ENCODE measurements at places on chromosomes 6 and 20.
A peak's percentile ranks its signal among the peaks of the same experiment; 100 is the strongest.

DNA sequence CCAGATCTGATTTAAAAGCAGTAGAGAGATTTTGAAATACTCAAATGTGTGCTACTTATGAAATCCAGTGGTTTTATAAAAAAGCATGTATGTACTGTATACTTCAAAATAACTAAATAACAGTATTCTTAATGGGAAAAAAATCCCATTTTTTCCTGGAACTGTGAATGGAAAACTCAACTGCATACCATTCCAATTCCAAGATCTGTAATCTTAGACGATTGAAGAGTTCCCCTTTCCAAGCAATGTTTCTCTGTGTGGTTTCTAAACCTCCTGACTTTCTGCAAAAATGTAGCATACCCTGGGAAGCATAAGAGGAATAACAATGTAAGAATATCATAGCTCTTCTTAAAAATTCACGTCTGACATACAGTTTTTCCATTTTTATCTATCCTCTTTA is 40.3 kb upstream of the HIVEP2 start:
- no peak for DNase-seq

- no peak for DNase-seq
These were observed 22.8 kb downstream of the ISM1 start for GRCh38 chr20:13243826-13244376.

DNA sequence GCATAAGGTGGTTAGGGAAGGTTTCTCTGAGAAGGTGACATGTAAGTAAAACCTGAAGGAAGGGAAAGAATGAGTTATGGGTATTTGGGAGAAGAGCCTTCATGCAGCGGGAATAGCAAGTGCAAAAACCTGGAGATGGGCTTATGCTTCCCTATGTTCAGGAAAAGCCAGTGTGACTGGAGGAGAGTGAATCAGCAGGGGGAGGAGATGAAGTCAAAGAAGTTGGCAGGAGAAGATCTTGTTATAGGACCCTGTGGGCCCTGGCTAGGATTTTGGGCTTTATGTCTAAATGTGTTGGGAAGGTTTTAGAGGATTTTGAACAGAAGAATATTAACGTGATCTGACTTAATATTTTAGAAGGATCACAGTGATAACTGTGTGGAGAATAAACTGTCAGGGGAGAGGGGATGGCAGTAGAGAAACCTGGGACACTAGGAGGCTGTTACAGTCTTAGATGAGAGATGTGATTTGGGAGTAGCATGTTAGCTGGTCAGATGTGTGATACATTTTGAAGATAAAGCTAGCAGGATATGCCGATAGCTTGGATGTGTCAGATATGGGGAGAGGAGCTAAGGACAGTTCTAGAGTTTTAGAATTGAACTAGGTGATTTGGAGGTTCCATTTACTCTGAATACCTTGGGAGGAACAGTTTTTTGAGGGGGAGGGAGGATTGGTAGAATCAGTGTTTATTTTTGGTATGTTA is 41.0 kb downstream of the PHF3 start:
- no peak for DNase-seq

DNA sequence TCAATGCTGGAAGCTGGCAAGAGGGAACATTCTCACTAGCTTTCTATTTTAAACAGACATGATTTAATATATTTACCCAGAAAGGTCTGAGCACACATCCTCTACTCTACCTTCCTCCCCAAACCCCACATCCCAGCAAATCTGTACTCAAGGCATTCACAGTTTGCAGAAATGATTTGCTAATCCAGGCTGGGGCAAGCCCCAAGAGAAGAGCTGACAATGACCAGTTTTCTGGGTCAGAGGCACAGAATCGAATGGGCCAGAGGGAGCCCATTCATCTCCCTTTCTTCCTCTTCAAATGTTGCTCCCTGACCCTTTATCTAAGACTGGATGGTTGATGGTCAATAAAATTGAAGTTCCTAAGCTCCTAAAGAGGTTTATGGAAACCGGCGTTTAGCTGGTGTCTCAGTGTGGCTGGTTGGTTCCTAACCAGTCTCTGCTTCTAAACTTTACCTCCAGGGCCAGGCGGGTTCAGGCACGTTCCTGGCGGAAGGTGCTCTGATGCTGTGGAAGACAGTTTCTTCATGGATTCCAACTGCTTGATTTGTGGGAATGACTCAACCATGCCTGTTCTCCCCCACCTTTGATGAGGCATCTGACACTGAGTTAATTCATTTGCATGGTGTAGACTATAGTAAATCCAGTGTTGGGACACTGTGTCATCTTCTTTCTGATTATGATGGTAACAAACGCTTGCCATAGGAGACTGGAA is 96.4 kb upstream of the IYD start:
- no peak for DNase-seq

DNA sequence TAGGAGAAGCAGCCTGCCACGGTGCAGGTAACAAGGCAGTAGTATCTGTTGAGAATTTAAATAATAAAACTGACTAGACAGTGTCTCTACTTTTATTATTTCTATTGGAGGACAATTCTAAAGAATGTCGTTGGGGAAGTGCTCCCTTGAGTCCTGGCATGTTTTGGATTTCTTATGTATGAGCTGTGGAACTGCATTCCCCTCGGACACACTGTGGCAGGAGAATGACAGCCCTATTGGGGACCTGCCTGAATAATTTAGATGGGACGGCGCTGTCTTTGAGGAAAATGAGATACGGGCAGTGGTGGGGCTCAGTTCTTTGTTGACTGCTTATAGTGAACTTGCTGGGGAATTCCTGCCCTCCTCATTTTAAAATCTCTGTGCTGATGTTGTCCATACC is 2.4 kb upstream of the SCP2D1 start:
- DNase-seq, result no peak

DNA sequence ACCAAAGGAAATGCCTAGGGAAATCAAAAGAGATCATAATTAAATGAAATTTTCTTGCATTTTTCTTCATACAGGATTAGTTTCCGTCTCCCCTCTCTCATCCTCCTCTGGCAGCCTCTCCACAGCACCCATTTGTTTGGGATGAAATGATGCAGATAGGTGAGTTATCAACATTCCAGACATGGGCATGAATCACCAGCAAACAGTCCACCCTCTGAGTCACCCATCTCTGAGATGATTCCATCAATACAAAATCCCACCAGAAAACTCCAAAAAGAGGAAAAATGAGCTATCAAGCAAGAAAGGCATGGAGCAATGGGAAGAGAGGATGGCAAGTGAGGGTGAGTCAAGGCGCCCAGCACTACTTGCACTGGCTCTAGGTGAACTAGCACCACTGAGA is 11.4 kb downstream of the MC3R start:
- no peak for DNase-seq

DNA sequence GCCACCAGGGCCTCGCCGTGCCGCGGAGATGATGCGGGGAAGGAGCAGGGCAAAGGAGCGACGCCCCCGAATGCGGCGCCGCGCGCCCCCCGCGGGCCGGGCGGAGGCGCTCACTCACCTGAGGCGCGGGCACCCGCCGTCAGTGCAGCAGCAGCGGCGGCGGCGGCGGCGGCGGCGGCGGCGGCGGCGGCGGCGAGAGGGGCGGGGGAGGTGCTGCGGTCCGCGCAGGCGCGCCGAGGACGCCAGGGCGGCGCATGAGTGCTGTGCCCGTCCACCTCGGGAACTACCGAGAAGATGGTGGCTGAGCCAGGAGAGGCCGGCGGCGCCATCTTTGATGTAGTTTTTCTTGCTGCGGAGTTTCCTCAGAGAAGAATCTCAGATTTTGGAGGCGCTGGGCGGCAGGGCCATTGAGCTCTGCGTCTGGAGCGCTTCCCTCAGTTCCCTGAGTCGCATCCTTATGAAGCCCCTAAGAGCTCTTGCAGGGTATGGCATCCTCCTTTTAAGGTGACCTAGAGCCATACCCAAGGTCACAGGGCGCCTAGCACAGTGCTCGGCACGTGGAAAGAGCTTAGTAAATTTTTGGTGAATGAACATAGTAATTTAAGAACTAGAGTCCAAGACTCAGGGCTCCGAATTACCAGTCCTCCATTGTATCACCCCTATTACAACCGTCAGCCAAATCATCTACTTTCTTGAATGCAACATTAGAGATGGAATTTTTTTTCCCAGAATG is at the start of gene NDRG3:
TSS of gene NDRG3 (minus strand) at position 164 of the 733 bp plus-strand sequence. CDS start 24,355 bp downstream, outside the sequence.
- peak; percentile 95 for DNase-seq

GRCh38 chr6:56806368-56806767 is 148.5 kb upstream of the BEND6 start:
- DNase-seq, result no peak

GRCh38 chr6:95280686-95281273 is 296.6 kb upstream of the MANEA start:
- DNase-seq, result no peak

DNA sequence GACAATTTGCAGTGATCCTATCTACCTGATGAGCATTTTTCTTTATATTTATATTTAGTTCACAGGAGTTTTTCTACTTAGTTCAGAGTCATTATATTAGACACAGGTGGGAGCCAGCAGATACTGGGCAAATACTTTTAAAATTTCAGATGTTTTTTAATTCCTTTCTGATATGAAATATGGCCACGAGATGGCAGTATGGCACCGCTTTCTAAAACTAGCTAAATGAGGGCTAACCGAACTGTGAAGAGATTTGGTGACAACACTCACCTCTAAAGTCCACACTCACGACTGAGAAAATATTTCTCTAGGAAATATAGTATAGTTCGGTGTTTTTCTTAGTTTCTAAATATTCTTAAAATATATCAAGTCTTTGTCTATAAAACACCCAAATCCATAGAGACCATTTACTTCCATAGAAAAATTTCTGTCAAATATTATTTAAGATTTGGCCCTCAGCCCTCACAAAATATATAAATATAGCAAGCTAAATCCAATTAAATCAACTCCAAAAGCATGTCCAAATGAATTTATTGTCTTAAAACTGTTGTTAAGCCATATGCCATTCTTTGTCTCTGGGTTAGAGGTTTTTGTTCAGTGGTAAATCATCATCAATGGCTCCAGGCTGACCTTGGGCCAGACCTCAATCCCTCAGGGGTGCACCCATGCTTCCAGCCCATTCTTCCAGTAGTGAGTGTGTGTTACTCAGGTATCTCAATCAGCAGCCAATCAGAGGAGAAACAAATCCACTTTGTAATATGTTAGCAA is 63.6 kb downstream of the HUS1B start:
- DNase-seq, result peak; percentile 76

- no peak for DNase-seq
These were observed 6.7 kb downstream of the CLPSL1 start for GRCh38 chr6:35787266-35788218.

- no peak for DNase-seq
These were observed 37.0 kb upstream of the BTBD3 start for GRCh38 chr20:11880680-11881079.
